Panc1 (cell line): ENCODE measurements at places on chromosomes 12 and 14.
A peak's percentile ranks its signal among the peaks of the same experiment; 100 is the strongest.

GRCh38 chr14:74922752-74923401 is at the start of gene RPS6KL1:
RPS6KL1 (minus strand) TSS chr14:74923260; CDS start chr14:74921541, 1,719 bp downstream.
- DNase-seq = no peak

DNA sequence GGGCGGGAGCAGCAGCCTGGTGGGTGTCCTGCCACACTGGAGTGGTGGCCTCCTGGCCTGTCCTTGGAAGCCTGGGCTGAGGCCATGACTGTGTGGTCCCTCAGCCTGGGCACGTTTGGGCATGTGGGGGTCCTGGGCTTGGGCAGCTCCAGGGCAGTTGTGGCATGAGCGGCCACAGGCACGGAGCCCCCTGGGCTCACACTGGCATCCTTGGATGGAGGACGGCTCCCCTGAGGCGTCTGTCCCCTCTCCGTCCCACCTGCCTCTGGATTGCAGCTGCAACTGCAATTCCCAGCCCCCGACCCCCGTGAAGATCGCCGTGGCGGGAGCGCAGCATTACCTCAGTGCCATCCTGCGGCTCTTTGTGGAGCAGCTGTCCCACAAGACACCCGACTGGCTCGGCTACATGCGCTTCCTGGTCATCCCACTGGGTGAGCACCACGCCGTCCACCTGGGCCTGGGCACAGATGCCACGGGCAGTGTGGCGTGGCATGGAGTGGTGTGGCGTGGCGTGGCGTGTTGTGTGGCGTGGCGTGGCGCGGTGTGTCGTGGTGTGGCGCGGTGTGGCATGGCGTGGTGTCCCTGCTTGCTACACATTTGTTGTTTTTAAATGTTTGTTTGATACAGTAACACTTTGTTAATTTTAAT is 15.1 kb upstream of the TEX22 start:
- DNase-seq = no peak

DNA sequence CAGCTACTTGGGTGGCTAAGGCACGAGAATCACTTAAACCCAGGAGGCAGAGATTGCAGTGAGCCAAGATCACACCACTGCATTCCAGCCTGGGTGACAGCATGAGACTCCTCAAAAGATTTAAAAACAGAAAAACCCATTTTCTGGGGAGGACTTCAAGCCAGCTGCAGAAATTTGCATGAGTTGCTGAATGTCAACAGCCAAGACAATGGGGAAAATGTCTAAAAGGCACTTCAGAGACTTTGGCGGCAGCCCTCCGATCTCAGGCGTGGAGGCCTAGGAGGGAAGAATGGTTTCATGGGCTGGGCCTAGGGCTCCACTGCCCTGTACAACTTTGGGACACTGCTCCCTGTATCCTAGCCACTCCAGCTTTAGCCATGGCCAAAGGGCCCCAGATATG is 177.8 kb upstream of the C14orf180 start:
- no peak for DNase-seq

DNA sequence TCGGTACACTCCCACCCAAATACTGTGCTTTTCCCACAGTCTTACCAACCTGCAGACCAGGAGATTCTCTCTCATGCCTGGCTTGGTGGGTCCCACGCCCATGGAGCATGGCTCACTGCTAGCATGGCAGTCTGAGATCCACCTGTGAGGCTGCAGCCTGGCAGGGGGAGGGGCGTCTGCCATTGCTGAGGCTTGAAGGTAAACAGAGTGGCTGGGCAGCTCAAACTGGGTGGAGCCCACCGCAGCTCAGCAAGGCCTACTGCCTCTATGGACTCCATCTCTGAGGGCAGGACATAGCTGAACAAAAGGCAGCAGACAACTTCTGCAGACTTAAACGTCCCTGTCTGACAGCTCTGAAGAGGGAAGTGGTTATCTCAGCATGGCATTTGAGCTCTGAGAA is 93.2 kb downstream of the FOXA1 start:
- DNase-seq = no peak

DNA sequence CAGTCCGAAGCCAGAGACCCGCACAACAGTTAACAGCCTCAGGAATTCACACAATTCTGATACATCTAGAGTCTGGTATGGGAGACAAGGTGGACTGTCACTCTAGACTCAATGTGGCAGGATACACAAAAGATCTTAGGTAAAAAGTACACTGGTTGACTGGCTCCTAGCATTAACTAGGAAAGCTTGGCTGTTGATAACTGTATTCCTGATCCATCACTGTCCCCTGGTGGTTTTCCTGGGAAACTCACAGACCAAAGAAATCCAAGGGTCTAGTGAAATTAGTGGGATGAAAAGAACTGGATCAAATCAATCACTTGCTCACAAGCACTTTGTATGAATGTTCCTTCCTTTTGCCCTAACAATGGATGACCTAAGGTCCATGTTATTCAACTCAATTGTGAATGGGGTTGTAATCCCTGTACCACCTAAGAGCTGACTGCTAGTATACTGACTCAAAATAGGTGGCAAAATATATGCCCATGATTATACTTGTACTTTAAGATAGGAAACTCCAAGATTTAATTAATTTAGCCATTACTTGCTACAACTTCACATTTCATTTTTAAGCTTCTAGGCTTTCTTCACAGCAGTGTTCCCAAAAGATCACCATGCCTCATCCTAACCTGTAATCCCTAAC is 14.0 kb downstream of the NPC2 start:
- DNase-seq = no peak

- DNase-seq = no peak
Measured at GRCh38 chr12:108477055-108477880, 37.8 kb upstream of the FICD start.

DNA sequence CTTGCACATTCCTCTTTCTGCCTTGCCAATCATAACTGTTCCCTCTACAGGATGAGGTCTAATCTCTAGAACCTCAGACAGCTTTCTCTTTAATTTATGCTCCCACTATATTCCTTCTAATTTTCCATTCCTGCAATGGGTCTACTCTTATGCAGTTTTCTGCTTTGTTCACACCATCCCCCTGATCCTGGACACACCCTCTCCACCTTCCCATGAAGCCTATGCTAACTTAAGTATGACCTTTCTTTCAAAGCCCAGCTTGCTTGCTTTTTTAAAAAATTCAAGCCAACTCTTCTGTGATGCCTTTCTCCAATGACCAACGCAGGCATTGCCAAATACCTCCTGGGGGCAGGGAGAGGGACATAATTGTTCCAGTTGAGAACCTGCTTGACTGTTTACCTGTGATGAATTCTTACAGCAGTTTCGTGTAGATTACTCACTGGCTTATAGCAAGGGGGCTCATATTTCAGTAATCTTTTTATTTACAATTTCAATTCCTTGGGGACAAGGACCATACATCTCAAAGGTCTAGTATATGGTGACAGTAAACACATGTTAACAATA is 7.8 kb downstream of the SLC38A1 start:
- no peak for DNase-seq

- DNase-seq = peak; percentile 59
Measured at GRCh38 chr14:22570132-22570949, 18.7 kb downstream of the DAD1 start.

DNA sequence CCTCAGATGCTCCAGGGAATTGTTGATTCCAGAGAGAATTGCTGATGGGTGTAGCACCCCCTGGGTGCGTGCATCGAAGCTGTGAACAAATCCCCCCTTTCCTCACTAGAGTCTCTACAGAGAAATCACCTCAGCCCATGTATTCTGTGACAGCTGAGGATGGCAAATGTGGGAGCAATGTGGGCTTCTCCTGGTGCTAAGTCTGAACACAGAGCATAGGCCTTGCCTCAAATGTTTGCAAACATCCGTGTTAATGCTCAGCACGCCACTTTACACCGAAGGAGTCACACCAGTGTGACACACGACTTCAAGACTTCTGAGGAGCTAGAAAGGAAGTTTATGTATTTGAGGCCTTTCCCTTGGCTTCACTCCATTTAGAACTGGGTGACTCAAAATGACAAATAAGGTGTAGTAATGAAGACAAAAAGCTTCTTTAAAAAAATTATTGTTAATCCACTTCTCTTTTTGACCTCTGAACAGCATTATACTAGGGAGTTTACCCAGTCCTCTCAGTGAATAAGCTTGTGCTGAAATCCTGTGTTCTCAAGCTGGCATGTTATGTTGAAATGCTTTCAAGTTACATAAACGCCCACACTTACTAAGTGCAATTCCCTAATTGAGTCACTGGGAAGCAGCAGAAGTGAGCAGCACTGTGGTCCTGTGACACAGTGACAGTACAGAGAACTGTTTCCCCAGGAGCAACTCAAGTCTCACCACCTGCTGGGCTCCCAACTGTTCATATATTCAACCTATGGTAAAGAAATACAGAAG is 92.9 kb downstream of the FAR2 start:
- peak; percentile 80 for DNase-seq

DNA sequence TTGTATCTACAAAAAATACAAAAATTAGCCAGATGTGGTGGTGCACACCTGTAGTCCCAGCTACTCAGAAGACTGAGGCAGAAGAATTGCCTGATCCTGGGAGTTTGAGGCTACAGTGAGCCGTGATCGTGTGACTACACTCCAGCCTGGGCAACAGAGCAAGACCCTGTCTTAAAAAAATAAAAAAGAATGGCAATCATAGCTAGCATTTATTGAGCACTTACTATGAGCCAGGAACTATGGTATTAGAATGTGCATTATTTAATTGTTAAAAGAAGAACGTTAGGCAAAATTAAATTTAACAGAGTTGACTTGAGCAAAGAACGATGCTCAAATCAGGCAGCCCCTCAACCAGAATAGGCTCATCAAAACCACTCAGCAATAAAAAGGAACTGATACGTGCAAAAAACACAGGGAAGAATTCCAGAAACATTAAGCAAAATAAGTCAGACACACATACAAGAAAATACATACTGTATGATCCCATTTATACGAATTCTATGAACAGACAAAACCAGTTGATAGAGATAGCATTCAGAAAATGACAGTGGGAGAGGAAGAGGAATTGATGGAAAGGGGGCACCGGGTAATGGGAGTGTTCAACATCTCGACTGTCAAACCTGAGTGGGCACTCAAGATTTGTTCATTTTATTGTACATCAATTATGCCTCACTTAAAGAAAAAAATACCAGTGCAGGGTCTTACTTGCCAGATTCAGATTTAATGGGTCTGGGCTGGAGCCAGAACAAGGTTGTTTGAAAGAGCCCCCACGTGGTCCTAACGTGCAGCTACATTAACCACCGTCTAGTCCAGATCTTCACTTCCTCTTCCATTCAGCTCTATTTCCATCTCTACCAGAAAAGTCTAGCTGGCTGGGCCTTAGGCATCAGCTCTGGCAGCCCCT is 8.0 kb downstream of the SCNN1A start:
- no peak for DNase-seq

DNA sequence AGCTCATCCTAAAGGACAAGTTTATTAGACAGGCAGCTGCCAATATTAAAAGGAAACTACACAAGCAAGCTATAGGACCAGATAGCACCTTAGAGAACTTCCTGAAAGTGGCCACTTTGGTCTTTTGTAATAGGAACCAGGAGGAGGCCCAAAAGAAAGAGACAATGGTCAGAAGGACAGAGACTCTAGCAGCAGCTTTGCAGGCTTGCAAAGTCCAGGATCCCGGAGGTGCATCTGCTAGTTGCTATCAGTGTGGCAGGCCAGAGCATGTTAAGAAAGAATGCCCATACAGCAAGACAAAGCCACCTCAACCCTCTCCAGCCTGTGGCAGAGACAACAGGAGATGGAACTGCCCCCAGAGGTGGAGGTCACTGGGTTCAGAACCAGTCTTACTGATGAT is 23.4 kb downstream of the APOBEC1 start:
- DNase-seq = no peak

- DNase-seq = no peak
Measured at GRCh38 chr12:69343357-69343756, 4.8 kb upstream of the LYZ start.

- no peak for DNase-seq
Measured at GRCh38 chr14:76953311-76953945, 75.1 kb downstream of the IRF2BPL start.

DNA sequence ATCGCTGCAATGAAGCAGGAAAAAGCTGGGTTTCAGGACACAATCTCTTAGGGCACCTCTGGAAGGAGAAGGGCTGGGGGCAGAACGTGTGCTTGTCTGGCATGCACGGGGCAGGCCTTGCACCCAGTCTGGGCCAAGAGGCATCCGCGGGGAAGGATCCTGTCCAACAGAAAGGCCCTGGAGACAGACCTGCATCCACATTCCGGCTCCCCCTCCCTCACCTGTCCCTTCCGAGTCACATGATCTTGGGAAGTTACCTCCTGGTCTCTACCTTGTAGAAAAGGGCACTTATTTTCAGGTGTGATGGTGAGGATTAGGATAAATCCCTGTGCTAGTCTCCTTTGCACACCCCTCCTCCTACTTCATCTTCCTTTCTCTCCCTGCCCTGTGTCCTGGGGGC is 25.4 kb downstream of the CLMN start:
- no peak for DNase-seq

- no peak for DNase-seq
Measured at GRCh38 chr14:105498430-105499255, 7.6 kb downstream of the TEDC1 start.

DNA sequence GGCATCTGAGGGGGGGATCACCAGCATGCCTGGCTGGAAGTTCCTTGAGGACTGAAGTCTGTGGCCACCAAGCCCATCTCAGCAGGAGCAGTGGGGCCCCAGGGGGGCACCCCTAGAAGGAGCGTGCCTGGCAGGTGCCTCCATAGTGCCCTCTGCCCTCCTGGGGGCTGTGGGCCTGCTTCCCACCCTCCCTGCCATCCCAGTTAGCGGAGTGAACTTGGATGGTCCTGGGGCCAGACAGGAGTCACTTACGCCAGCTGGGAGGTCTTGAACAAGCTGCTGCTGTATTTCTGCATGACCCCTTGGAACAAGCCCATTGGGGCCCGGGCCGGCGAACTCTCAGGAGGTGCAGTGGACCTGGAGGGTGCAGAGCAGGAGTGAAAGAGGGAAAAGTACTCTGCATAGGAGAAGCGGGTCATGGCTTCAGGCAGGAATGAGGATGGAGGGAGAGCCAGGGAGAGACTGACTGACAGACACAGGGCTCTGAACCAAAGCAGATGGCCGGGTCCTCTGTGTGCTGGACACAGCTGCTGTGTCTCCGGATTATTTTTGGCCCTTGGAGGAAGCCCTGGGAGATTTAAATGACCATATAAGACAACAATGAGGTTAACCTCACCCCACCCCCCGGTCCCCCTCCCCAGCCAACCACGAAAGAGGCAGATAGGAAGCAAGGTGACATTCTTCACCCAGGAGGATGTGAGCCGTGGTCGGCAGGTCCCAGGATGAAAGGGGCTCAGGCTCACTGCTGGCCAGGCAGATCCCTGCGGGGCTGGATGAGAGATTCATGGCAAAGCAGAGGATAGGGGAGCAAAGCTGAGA is 19.6 kb downstream of the ASB2 start:
- no peak for DNase-seq

- DNase-seq = no peak
Measured at GRCh38 chr14:104190396-104191000, 52.1 kb downstream of the KIF26A start.
